ENCODE measurements at places on chromosomes 5 and 9.

DNA sequence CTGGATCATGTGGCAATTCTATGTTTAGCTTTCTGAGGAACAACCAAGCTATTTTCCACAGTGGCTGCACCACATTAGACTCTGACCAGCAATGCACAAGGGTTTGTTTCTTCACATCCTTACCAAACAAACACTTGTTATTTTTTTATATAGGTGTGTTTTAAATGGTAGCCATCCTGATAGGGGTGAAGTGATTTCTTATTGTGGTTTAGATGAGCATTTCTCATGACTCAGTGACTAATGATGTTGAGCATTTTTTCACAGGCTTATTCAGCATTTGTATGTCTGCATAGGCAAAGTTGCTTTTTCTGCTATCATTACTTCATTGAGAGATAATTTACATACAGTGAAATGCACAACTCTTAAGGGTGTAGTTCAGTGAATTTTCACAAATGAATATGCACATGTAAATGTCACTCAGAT lies 36.0 kb downstream of the ANKRD33B start:
- DNase-seq = no peak

- no peak for DNase-seq
Observed at GRCh38 chr5:73514418-73514817, 16.2 kb downstream of the BTF3 start.

DNA sequence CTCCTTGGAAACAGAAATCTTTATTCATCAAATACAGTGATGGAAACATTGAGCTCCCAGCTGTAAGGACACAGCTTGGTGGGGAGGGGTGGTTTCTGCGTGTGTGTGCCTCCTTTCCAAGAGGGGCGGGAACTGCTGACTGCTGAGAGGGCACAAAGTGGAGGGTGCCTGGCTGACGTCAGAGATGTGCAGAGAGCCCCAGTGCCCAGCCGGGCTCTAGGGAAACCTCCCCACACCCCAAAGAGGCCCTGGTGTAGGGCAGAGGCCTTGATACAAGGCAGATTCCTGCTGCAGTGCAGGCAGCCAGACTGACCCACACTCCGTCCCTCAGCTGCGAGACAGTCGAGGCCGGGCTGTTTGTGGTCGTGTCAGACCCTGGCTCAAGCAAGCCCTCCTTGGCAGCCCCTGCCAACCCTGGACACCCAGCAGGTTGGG lies 191.0 kb downstream of the CACNA1B start:
- DNase-seq = no peak

GRCh38 chr9:108056084-108056804 lies 566.7 kb upstream of the KLF4 start:
- no peak for DNase-seq

DNA sequence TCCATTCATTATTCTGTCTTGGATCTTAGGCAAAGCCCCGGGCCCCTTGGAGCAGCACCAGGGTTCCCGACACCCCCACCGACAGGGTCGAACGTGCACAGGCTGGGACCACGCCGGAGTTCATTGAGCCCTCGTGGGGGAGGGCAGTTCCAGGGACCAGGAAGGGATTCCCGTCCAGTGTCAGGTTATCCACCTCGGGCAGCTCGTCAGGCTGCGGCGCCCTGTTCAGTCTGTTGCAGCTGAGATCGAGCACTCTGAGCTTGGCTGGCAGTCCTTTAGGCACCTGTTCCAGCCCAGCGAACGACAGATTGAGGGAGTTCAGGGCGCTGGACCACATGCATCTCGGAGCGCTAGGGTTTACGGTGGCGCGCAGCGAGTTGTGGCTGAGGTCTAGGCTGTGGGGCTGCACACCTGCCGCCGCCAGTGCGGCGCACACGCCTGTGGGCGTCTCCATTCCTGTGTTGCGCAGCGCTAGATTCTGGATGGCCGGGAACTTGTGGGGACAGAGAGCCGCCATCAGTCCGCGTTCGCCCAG lies 1.1 kb downstream of the CD14 start:
- no peak for DNase-seq

DNA sequence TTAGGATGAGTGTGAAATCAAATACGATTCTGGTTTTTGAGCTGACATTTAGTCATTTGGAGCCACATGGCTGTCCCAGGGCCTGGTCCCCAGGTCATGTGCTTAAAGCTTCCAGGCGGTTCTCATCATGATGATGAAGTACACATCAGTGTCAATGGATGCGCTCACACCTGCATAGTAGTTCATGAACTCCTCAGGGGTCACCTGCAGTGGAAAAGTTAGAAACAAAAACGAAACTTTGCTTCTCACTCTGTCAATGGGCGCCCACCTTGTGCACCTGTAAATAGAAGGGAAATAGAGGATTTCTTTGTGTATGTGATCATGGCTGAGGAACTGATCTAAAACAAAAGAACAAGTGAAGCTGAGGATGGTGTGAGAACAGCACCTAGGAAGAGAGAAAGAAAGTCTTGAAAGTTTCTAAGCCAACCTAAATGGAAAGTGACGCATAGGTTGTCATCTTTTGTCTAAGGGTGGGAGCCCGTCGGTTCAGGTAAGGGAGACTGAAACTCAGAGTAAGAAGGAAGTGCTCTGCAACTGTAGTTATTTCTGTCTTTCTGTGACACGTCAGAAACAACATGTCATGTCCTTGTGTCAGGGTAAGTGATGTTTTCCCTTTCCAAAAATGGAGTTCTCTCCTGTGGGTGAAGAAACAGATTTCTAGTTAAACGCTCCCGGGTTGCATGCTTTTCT lies 33.8 kb downstream of the CAPSL start:
- DNase-seq = no peak

DNA sequence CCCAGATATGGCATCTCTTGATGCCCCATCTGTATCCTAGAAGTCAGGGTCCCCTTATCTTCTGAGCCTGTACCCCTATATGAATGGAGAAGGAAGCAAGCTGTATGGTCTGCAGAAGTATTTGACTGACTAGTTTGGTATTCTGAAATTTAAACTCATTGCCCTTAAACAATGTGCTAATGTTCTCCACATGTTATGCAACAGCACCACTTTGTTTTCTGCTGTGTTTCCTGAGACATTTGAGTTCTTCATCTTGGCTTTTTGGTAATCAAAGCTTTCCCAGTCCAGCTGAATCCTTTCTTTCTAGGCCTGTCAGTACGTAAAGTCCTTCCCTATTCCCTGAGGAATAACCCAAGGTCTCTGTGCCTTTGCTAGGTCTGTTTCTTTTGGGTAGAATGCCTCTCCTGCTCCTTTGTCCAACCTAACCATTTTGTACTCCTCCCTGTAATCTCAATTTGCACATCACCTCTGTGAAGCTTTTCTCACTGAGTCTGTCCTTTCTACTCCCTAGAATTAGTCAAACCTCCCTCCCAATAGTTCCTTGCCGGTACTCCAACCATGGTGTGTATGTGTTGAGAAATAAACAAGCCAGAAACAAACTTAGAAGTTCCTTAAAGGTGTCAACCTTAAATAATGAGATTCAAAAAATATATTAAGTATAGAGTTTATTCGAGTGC lies 72.1 kb upstream of the HSPB3 start:
- DNase-seq = no peak

DNA sequence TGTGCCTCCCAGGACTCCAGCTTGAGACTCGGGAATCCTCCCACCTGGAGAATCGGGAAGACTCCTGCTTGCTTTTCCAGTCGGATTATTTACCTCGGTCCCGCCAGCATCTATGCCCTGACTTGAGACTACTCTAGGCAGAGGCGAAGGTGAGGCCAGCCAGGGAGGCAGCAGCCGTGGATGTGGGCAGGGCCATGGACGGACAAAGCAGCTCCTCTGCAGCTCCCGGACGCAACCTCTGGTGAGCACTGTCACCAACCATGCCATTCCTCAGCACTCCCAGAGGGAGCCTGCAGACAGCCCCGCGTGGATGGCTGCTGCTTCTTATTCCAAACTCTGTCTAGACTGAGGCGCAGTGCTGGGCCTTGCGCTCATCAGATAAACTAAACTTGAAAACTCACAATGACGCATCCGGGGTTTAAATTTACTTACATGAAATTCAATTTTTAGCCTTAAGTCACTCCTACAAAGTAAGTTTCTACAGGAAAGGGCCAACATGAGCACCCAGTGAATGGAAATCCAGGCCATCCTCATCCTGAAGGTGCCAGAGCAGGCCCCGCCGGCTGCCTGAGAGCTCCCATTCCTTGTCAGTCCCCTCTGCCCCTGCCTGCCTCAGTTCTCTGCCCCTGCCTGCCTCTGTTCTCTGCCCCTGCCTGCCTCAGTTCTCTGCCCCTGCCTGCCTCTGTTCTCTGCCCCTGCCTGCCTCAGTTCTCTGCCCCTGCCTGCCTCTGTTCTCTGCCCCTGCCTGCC lies 17.8 kb downstream of the MED10 start:
- DNase-seq = no peak

DNA sequence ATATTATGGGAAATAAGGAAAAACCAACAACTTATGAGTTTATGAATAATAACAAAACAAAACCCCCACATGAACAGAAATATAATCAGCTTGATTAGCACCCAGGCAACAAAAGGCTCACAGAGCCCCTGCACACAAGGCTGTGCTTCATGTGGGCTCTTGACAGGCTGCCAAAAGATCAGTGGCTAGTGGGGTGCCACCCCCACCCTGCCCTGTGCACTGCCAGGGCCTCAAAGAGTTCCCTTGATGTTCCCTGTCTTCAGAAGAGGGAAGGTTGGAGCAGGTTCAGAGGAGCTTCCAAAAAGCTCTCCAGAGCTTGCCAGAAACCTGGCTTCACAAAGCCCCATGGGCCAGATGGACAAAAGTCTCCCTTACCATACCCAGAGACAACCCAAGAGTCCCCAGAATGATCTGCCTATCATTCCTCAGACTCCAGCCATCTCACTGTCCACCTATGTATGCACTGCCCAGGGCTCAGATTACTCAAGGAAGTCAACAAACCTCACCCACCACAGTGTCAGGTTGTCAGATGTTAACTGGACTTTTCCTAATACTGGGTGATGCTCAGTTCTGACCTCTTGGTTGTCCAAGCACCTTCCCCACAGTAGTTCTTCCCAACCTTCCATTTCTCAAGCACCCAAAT lies 87.5 kb downstream of the SIL1 start:
- DNase-seq = no peak

- no peak for DNase-seq
Observed at GRCh38 chr5:129345213-129345924, 114.7 kb upstream of the ADAMTS19 start.

DNA sequence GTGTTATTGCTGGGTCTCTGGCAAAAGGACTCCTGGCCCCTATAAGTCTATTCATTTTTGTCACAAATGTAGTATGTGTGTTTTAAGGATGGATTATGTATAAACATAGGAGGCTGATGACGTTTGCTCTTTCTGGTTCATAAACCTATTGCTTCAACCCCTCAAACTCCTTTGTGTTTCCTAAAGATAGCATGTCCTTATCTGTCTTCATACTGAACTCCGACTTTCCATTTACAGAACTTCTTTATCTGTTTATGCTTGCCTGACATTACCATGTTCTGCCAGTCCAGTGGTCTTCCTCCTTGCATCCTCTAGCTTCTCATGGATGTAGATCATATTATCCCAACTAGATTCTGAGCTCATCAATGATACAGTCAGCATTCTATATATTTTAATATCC lies 46.1 kb downstream of the ARHGEF28 start:
- DNase-seq = no peak

DNA sequence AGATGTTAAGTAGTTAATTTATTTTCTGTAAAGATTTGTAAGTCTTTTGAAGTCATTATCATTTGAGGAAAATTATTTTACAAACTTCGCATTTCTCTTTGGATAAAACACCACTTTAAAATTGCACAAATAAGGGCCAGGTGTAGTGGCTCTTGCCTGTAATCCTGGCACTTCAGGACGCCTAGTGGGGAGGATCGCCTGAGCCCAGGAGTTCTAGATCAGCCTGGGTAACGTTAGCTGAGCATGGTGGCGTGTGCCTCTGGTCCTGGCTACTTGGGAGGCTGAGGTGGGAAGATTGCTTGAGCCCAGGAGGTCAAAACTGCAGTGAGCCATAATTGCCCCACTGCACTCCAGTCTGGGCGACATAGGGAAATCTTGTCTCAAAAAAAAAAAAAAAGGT lies 185.5 kb downstream of the KDM4C start:
- DNase-seq = no peak

- DNase-seq = no peak
Observed at GRCh38 chr5:154373326-154373725, 72.5 kb upstream of the SAP30L start.

- no peak for DNase-seq
Observed at GRCh38 chr9:99303177-99303576, 81.1 kb downstream of the SEC61B start.

GRCh38 chr5:142385194-142385593 lies 60.4 kb upstream of the SPRY4 start:
- no peak for DNase-seq

GRCh38 chr9:117616431-117616831 lies 87.8 kb upstream of the TLR4 start:
- no peak for DNase-seq
